ENCODE measurements at places on chromosomes 2 and 18.

DNA sequence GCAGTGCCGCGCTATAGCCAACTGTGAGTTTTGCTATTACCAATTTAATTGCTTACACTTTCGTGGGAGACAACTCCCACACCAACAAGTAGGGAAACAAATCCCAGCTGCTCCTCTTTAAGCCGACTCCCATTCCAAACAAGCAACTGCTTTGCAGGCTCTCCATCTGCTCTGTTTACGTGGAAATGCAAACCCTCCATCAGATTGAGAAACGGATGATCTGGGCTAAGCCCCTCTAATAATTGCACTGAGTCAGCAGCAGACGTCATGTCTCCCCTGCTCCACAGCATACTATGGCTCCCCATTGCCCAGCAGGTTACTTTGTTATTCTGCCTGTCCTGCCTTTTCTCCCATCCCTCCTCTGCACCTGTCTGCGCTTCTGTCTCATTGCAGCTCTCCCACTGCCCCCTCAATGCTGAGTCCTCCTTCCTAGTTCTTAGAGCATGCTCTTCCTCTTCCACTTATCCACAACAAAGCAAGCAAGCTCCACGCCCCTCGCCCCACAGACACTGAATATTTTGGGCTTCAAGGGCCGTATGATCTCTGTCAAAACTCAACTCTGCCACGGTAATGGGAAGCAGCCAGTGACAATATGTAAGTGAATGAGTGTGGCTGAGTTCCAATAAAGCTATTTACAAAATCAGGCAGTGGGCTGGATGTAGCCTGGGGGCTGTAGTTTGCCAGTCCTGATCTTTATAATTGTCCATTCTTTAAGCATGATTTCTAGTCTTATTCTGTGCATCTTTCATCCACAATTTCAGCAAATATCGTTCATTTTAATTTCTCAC, 39.5 kb upstream of the ARL4C start:
- H3K4me3 ChIP-seq = no peak overlapping the region
- no peak overlapping the region for H3K27ac ChIP-seq
- H3K36me3 ChIP-seq = no peaks in the 10 kb centered on the region
- DNase-seq = no peak
- H3K4me1 ChIP-seq = no peaks in the 10 kb centered on the region

DNA sequence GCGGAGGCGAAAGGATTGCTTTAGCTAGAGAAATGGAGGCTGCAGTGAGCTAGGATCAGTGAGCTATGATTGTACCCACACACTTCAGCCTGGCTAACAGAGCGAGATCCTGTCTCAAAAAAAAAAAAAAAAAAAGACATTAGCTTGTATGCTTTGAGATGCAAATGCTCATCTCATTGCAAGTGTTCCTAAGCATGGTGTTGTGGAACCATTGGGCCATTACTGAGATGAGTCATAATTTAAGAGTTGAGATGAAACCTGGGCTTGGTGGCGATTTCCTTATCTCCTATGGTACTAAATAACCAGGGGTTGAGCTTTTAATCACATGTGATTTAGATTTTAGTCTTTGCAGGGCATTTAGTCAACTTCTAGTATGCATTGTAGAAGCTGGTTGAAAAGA, 2.2 kb downstream of the PLEKHA3 start:
- H3K36me3 ChIP-seq = no peaks in the 10 kb centered on the region
- DNase-seq = no peak
- no peak overlapping the region for H3K27ac ChIP-seq
- H3K27me3 ChIP-seq = no peaks in the 10 kb centered on the region

- no peak for DNase-seq
- H3K4me1 ChIP-seq = no peaks in the 10 kb centered on the region
- no peaks in the 10 kb centered on the region for H3K36me3 ChIP-seq
- no peak overlapping the region for H3K4me3 ChIP-seq
Observed at GRCh38 chr2:64658269-64658668, 4.6 kb upstream of the SERTAD2 start.

- H3K27me3 ChIP-seq = no peaks in the 10 kb centered on the region
- no peaks in the 10 kb centered on the region for H3K36me3 ChIP-seq
- no peak for DNase-seq
- H3K4me1 ChIP-seq = no peaks in the 10 kb centered on the region
- no peak overlapping the region for H3K4me3 ChIP-seq
- no peak overlapping the region for H3K27ac ChIP-seq
Observed at GRCh38 chr18:8847066-8847755, 141.9 kb downstream of the MTCL1 start.

- no peaks in the 10 kb centered on the region for H3K36me3 ChIP-seq
- H3K27me3 ChIP-seq = no peaks in the 10 kb centered on the region
- no peaks in the 10 kb centered on the region for H3K4me1 ChIP-seq
- no peak overlapping the region for H3K27ac ChIP-seq
- no peak overlapping the region for H3K4me3 ChIP-seq
Observed at GRCh38 chr2:232300894-232301387, 77.6 kb upstream of the ALPP start.

GRCh38 chr2:7809640-7810039, 872.2 kb upstream of the ID2 start:
- no peaks in the 10 kb centered on the region for H3K27me3 ChIP-seq
- no peaks in the 10 kb centered on the region for H3K4me1 ChIP-seq
- no peaks in the 10 kb centered on the region for H3K36me3 ChIP-seq
- H3K27ac ChIP-seq = no peak overlapping the region

DNA sequence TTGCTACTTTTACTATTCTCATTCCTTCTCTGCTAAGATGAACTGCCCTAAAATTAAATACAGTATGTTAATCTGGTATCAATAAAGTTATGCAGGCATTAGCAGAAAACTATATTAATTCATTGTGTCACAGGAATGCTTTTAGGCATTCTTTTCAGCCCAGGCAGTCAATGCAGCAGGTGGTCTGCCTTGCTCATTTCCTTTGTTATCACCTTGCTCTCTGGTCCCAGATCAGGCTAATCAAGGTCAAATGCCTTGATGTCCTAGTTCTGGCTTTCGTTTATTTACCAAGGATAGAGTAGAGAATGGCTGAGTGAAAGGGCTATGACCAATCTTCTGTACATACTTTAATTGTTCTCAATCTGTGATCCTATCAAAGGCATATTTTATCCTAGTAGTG, 1023.6 kb downstream of the TMEM182 start:
- H3K4me1 ChIP-seq = peaks cover 5% of the 10 kb centered on the region
- no peak overlapping the region for H3K4me3 ChIP-seq
- H3K27ac ChIP-seq = no peak overlapping the region
- peaks cover 11% of the 10 kb centered on the region for H3K27me3 ChIP-seq

DNA sequence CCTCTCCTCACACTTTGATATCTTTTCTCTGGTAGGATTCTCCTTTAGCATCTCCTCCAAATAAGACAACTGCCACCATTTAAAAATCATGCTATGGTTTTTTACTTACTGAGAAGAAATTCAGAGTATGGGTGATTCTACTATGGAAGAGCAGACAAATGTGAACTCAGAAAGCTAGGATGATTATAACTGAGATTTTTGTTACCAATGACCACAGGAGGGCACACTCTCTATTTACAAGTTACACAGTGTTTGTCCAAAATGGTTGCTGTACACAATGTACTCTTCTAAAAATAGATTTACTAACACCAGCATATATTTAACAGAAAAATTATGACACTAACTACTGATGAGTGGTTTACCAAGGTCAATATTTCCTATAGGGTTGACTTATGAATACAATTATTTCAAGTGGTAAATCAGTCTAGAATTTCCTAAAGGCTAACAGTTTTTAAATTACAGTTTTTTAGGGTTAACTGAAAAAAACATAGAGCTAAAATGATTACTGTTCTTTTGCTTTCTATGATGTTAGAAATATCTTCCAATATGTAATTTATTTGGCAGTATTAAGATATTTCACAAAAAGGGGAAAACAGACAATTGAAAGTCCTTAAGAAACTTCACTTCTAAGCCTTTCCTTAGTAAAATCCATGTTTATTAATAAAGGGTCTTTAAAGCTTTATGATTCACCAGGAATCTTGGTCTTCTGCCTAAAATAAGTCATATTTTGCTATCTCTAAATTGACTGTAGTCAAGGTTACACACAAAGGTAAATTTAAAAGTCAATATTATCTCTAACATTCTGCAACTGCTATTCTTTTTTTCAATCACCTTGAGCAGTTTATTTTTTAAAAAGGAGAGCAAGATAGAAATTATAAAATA, 57.2 kb downstream of the MAP4K3 start:
- no peaks in the 10 kb centered on the region for H3K27me3 ChIP-seq
- peaks cover 5% of the 10 kb centered on the region for H3K4me1 ChIP-seq
- no peak overlapping the region for H3K4me3 ChIP-seq
- peaks cover 9% of the 10 kb centered on the region for H3K36me3 ChIP-seq
- no peak for DNase-seq

DNA sequence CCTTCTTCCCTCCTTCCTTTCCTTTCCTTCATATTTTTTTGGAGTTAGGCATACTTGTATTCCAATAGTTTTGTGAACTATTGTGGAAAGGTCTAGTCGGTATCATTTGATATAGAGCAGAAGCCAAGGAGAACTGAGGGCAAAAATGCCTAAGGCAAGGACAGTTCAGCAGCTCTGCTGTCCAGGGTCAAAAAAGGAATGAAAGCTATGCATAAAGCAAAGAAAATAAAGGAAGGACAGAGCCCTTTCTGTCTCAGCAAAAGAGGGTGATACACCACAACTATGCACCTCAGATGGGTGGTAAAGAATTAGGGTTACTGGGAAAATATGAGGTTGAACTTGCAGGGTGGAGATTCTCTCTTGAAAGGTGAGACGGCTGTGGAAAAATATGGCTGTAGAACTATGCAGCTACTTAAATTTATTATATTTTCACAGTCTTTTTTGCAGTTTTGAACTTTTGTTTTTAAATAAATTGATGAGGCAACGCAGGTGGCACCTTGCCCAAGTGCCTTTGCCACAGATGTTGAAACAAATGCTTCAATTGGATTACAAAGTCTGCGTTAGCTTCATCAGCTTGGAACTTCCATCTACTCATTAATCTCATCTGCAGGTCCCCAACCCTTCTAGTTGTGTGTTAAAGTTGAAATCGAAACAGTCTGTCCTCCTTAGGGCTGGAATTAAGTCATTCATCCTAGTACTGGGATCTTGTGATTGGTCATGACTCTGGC, 20.8 kb downstream of the LHCGR start:
- H3K27ac ChIP-seq = no peak overlapping the region
- H3K36me3 ChIP-seq = no peaks in the 10 kb centered on the region
- no peak for DNase-seq
- H3K27me3 ChIP-seq = no peaks in the 10 kb centered on the region

- H3K27ac ChIP-seq = no peak overlapping the region
- H3K36me3 ChIP-seq = no peaks in the 10 kb centered on the region
- DNase-seq = no peak
Observed at GRCh38 chr18:78419171-78419570, 560.4 kb upstream of the SALL3 start.

DNA sequence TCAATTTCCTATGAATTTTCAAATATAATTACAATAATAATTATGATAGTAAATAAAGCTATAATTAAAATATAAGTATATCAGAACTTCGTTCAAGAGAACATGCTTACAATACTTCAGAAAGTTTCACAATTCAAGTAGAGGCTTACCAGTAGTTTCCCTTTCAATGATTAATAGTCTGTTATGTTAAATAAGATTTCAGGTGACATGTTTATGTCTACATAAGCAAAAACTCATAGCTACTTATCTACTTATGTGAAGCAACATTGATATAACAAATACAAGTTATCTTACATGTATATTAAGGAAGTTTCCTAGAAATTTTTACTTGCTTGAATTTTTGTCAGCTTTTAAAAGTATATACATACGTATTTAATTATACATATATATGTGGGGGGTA, 4.5 kb upstream of the COL3A1 start:
- H3K27me3 ChIP-seq = no peaks in the 10 kb centered on the region
- no peaks in the 10 kb centered on the region for H3K4me1 ChIP-seq
- no peak overlapping the region for H3K4me3 ChIP-seq

DNA sequence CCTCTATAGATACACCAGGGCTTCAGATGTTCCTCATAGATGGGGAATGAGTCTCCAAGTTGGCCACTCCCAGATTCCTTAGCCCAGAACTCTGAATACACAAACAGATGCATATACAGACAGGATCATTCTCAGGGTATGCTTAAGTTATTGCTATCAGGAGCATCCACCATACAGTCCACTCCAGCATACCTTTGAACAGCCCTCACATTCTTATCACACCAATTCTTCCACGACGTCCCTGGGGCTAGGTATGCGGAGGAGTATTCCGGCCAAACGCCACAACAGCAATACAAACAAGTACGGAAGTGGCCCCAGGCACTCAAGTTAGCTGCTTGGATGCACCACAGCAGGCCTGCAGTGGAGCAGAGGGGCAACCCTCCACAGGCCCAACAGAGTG, 312.5 kb upstream of the CHAC2 start:
- no peak overlapping the region for H3K27ac ChIP-seq
- DNase-seq = no peak
- H3K36me3 ChIP-seq = no peaks in the 10 kb centered on the region
- no peak overlapping the region for H3K4me3 ChIP-seq

- H3K36me3 ChIP-seq = no peaks in the 10 kb centered on the region
- no peak overlapping the region for H3K4me3 ChIP-seq
- H3K27ac ChIP-seq = no peak overlapping the region
- no peaks in the 10 kb centered on the region for H3K4me1 ChIP-seq
Observed at GRCh38 chr2:65320946-65321345, 93.3 kb downstream of the ACTR2 start.

- no peaks in the 10 kb centered on the region for H3K4me1 ChIP-seq
- no peaks in the 10 kb centered on the region for H3K36me3 ChIP-seq
- no peak overlapping the region for H3K4me3 ChIP-seq
Observed at GRCh38 chr2:42865884-42866881, 73.8 kb upstream of the HAAO start.

Data from H1 (cell line).